Pulmonary artery endothelial cell (primary cell): ENCODE measurements at places on chromosomes 12 and 14. TPM values are rescaled to one million over a fixed set of nuclear protein-coding genes. Genes with fewer than 3 reads are reported as not detected.

DNA sequence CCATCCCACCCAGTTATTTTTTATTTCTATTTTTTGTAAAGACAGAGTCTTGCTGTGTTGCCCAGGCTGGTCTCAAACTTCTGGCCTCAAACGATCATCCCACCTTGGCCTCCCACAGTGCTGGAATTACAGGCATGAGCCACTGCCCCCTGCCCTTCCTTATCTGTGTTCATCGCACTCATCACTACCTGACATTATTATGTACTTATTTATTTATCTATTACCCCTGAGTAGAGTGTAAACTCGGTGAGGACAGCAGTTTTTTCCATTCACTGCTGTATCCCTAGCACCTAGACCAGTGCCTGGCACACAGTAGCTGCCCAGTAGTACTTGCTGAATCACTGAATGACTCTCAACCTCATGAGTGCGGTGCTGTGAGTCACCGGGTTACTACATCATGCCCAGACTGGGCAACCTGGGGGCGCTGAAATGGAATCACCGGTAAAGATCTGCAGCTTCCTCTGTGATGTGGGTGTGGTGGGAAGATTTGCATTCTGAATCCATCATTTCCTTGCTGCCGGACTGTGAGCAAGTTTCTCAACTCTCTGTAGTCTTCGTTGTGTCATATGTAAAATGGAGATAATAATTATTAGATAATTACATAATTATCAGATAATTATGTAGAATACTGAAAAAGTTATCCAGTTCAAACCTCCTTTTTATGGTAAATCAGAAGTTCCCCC is 81.9 kb upstream of the USP44 start:
- peak; percentile 87 for DNase-seq

- no peak for DNase-seq
Measured at GRCh38 chr12:12315838-12316237, 34.2 kb downstream of the MANSC1 start.

Gene SYNDIG1L
- not detected in 2 replicates for total RNA-seq

GRCh38 chr14:84825481-84826251 is 704.3 kb upstream of the FLRT2 start:
- no peak for DNase-seq

GRCh38 chr14:55416866-55417265 is 5.2 kb upstream of the ATG14 start:
- DNase-seq = no peak

DNA sequence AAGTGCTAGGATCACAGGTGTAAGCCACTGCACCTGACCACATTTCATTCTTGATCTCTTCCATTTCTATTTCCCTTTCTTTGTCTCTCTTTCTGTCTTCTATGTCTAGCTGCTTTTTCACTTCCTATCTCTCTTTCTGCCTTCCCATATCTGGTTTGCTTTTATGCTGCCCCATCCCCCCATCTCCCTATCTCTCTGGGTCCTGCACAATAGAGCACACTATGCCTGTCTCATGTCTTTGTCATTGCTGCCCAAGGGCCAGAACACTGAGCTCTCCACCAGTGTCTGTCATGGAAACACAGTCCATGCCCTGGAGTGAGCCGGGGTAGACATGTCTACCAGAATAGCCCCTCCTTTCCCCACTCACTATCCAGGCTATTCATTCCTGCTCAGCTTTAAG is 12.3 kb upstream of the RARG start:
- no peak for DNase-seq

Gene NGB
- not detected in 2 replicates for total RNA-seq

Gene KCNH3
- total RNA-seq = 0.26 and 0.28 TPM in 2 replicates

Gene GDF3
- 0.13 TPM in 1 of 2 replicates, not detected in the other for total RNA-seq

DNA sequence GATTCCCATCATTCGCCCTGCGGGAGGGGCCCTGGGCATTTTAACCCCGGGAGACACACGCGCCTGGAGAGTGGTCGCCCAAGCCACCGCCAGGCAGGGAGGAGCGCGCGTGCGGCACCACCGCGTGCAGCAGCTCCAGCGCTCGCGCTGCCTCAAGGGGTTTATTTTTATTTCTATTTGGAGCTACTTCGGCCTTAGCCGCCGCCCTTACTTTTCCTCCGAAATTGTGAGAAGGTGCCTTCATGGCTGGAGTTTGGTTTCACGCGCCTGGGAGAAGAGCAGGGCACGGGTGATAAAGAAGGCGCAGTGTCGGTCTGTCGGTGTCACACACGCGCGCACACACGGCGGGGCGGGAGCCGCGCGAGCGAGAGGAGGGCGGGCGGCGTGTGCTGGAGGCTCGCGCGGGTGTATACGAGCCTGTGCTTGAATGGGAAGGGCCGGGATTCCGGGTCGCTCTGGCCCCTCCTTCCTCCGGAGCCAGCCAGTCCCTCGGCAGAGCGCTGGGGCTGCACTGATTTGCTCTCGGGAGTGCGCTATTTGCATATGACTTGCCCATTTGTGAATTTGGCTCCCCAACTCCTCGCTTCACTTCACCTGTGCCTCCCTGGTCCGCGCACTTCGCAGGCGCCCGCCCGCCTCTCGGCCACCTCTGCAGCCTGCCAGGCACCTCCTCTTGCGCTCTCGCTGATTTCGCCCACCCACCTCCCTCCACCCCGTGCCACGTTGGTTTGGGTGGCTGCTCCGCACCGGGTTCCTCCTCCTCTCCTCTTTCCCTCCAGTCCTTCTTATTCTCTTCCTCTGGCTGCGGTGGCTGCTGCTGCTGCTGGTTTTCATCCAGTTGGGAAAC is 932.3 kb downstream of the DIO2 start:
- DNase-seq = peak; percentile 45

Gene OR10G3
- total RNA-seq = not detected in 2 replicates
